HS-5 (cell line): ENCODE measurements at places on chromosomes 1 and 21.

- no peak for DNase-seq
Measured at GRCh38 chr1:31413405-31414001, 490 bp downstream of the SERINC2 start.

GRCh38 chr1:54296666-54297065, 96.7 kb downstream of the MRPL37 start:
- no peak for DNase-seq

- DNase-seq = no peak
Measured at GRCh38 chr1:76872944-76873343, 5.7 kb downstream of the ST6GALNAC5 start.

DNA sequence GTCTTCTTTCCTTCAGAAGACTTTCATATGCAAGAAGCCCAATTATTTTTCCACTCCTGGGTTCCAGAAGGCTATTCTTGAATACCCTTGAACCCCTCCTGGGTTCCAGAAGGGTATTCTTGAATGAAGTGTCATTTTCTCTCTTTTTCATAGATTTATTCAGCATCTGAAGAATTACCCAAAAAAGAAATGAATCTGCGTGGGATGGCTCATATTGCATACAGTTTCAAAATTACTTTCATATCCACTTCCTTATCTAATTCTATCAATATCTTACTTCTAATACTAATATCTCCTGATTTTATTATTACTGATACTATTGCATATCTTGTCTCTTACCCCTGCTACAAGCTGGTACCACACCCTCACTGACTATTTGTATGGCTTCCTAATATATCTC, 22.6 kb upstream of the RABGAP1L start:
- DNase-seq = no peak

- no peak for DNase-seq
Measured at GRCh38 chr1:185531838-185532237, 202.4 kb upstream of the HMCN1 start.

DNA sequence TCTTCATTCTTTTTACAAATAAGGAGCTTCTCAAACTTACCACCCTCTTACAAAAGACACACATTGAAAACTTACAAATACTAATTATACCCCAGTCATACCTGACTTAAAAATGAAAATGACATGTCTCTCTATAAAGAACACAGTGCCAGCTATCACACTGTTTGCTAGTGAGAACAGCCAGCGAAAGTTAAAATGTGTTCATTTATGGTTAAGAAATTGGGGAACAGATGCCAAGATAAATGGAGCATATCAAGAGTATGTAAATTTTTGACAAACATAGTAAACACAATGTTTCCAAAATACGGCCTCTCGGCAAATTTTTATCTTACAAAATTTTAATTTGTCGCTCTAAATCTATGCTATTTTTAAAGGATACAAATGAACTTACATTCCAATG, 1422.9 kb downstream of the KCNT2 start:
- DNase-seq = no peak

DNA sequence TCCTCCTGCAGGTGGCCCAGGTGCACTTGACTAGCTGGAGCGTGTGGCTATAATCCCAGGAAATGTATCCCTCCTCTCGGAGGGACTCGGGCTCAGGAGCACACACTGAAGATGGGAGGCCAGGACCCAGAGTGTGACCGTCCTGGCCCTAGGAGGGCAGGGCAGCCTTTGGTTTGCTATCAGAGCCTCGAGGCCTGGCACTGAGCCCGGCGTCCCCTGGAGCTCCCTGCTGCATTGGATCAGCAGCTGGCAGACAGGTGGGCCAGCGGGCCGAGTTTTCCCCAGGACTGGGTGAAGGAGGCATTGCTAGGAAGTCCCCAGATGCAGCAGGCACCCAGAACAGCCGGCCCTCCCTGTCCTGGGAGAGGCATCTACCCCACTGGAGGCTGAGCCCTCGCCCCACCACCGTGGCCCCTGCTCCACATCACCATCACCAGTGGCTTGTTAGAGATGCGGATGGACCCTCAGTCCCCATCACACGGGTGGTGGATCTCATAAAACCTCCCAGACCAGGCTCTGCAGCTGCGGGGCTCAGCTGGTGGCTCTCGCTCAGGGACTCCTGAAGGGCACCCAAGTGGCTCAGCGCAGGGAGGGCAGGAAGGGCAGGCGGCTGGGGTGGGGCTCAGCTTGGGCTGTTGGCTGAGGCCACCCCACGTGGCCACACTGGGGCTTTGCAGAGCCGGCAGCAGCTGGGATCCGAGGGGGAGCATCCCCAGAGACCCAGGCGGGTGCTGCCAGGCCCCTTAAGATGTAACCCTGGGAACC, 32.7 kb upstream of the POFUT2 start:
- no peak for DNase-seq
